ENCODE measurements at places on chromosomes 12 and 14.

DNA sequence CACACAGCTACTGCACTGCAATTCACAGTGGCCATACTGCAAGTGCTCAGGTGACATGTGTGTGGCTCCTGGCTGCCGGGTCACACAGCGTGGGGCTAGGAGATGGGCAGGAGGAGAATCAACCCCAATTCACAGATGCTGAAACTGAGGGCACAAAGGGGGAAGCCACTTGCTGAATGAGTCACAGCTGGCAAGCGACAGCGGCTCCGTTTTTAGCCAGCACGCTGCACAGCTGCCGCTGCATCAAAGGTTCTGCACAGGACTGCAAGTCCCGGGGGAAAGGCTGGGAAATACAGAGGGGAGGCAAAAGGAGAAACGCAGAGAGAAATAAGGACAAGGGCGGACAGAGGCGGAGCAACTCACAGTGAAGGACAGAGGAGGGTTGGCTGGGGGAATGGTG lies 57.9 kb downstream of the KDM2B start:
- DNase-seq, result no peak
- no peak overlapping the region for H3K4me3 ChIP-seq
- H3K4me1 ChIP-seq, result no peaks in the 10 kb centered on the region
- no peaks in the 10 kb centered on the region for H3K27me3 ChIP-seq

- H3K4me3 ChIP-seq, result no peak overlapping the region
- H3K4me1 ChIP-seq, result no peaks in the 10 kb centered on the region
- no peaks in the 10 kb centered on the region for H3K27me3 ChIP-seq
- no peak for DNase-seq
These were observed 60.8 kb upstream of the MED13L start for GRCh38 chr12:116338064-116338846.

- H3K4me3 ChIP-seq, result no peak overlapping the region
These were observed 1.6 kb downstream of the TBX5 start for GRCh38 chr12:114404083-114404925.

DNA sequence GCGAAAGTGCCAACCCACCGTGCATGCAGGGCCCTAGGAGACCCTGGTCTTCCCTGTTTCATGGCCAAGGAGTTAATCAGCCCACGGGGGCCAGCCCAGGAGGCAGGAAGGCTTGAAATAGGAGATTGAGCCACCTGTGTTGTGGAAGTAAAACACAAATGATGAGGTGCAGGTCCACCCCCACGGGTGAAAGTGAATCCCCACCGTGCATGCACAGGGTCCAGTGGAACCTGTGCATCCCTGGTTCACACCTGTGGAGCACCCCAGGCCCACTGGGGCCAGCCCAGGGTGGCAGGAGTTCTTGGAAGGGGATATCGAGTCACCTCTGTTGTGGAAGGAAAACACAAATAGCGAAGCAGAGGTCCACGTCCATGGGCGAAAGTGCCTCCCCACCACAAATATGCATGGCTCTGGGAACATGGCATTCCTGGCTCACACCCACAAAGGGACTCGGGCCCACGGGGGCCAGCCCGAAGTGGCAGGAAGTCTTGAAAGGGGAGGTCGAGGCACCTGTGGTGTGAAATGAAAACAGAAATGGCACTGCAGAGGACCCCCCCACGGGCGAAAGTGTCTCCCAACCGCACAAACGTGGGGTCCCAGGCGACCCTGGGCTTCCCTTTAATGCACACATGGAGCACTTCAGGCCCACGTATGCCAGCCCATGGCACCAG lies 381.5 kb downstream of the ALG10 start:
- no peak overlapping the region for H3K4me3 ChIP-seq
- no peaks in the 10 kb centered on the region for H3K36me3 ChIP-seq
- H3K27ac ChIP-seq, result no peak overlapping the region
- peak; percentile 10 for DNase-seq
- no peaks in the 10 kb centered on the region for H3K4me1 ChIP-seq
- H3K27me3 ChIP-seq, result no peaks in the 10 kb centered on the region

GRCh38 chr12:93570552-93571364 lies 1.7 kb upstream of the SOCS2 start:
- no peaks in the 10 kb centered on the region for H3K27me3 ChIP-seq
- H3K4me3 ChIP-seq, result peak overlapping the region; percentile 52

DNA sequence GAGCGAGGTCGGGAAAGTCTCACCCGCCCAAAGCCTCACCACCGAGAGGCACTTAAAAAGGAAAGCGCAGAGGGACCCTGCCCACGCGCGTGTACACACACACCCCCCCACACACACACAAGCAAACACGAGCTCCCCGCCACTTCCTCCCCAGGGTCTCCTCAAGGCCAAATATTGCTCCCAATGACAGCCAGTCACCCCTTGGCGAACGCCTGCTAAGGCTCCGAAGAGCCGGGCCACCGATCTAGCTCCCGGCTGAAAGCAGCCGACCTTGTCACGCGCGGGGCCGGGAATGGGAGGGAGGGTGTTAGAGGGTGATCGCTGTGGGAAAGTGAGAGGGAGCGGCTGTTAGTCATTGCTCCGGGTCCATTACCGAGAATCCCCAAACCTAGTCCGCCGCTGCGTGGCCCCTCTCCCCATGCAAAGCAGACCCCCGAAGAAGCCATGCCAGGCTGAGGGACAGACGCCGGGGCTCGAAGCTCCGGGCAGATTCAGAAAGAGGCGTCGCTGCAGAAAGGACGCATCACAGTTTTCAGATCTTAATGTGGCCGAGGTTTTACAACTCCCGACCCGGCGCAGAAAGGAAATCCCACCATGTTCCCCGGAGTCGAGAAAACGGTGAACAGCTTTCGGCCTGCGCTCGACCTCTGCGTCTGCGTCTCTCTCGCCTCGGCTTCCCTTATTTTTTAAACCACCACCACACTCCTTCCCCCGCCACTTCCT lies 2.6 kb downstream of the BMP4 start:
- peaks cover 4% of the 10 kb centered on the region for H3K27me3 ChIP-seq
- H3K27ac ChIP-seq, result peak overlapping the region; percentile 87
- H3K4me1 ChIP-seq, result peaks cover 30% of the 10 kb centered on the region
- H3K36me3 ChIP-seq, result no peaks in the 10 kb centered on the region

DNA sequence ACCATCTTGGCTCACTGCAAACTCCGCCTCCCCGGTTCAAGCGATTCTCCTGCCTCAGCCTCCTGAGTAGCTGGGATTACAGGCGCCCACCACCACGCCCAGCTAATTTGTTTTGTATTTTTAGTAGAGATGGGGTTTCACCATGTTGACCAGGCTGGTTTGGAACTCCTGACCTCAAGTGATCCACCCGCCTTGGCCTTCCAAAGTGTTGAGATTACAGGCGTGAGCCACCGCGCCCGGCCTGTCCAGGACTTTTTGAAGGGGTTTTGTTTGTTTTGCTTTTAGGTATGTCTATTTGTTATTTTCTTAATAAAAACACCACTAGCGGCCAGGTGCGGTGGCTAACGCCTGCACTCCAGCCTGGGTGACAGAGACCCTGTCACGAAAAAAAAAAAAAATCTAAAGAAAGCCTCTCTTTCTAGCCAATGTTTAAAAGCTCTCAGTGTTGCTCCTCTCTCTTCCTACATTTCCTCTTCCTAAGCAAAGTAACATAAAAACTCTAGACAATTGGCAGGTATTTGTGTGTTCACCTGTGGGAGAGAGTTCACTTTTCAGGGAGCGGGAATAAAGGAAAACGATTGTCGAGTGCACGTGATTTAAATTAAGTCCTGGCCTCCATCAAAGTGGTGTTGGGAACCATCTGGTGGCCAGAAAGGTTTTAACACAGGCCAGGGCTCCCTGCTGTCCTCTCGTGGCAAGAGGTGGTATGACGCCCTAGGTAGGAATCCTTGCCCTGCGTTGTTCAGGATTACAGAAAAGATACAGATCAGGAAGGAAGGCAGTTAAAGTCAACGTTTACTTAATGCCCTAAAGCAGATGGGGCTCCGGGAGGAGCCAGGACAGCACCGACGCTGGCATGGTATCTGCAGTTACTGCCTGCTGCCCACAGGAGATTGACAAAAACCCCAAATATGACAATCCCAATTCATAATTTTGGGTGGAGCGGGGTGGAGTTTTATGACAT lies 36.2 kb upstream of the ATP23 start:
- H3K27ac ChIP-seq, result no peak overlapping the region
- peak; percentile 95 for DNase-seq
- H3K27me3 ChIP-seq, result no peaks in the 10 kb centered on the region
- peaks cover 9% of the 10 kb centered on the region for H3K4me1 ChIP-seq
- no peak overlapping the region for H3K4me3 ChIP-seq

GRCh38 chr12:119576915-119577314 lies 16.7 kb upstream of the TMEM233 start:
- DNase-seq, result no peak
- no peaks in the 10 kb centered on the region for H3K4me1 ChIP-seq
- H3K4me3 ChIP-seq, result no peak overlapping the region
- no peaks in the 10 kb centered on the region for H3K36me3 ChIP-seq

DNA sequence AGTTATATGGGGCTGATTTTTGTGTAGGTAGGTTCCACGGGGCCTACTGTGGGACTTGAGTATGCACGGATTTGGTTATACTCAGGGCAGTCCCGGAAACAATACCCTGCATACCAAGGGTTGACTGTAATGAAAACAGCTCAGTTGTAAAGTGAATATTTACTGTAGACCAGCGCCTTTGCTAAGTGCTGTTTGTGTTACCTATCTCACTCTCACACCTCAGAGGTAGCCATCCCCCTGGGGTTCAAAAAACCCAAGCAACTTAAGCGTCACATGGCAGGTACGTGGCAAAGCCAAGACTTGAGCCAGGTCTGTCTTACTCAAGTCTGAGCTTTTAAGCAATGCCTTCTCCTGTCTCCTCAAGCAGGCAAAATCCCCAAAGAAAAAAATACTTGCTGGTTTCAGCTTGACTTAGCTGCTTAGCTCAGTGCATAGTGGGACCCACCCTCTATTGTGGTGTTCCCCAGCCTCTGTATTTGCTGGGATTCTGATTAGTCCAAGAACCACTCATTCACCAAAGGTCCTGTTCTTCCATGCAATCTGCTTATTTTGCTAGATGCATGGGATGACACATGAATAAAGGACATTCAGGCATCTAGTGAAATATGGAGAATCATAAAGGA lies 34.2 kb upstream of the STRN3 start:
- no peaks in the 10 kb centered on the region for H3K27me3 ChIP-seq
- DNase-seq, result no peak
- peaks cover 7% of the 10 kb centered on the region for H3K4me1 ChIP-seq

GRCh38 chr12:16163146-16163545 lies 114.3 kb downstream of the SLC15A5 start:
- no peaks in the 10 kb centered on the region for H3K27me3 ChIP-seq
- H3K36me3 ChIP-seq, result no peaks in the 10 kb centered on the region
- no peak overlapping the region for H3K27ac ChIP-seq
- H3K4me3 ChIP-seq, result no peak overlapping the region
- no peak for DNase-seq

- H3K27me3 ChIP-seq, result no peaks in the 10 kb centered on the region
- no peak for DNase-seq
- H3K27ac ChIP-seq, result no peak overlapping the region
- no peaks in the 10 kb centered on the region for H3K36me3 ChIP-seq
- no peak overlapping the region for H3K4me3 ChIP-seq
- peaks cover 5% of the 10 kb centered on the region for H3K4me1 ChIP-seq
These were observed 132.5 kb downstream of the FOXN3 start for GRCh38 chr14:89284333-89285058.

DNA sequence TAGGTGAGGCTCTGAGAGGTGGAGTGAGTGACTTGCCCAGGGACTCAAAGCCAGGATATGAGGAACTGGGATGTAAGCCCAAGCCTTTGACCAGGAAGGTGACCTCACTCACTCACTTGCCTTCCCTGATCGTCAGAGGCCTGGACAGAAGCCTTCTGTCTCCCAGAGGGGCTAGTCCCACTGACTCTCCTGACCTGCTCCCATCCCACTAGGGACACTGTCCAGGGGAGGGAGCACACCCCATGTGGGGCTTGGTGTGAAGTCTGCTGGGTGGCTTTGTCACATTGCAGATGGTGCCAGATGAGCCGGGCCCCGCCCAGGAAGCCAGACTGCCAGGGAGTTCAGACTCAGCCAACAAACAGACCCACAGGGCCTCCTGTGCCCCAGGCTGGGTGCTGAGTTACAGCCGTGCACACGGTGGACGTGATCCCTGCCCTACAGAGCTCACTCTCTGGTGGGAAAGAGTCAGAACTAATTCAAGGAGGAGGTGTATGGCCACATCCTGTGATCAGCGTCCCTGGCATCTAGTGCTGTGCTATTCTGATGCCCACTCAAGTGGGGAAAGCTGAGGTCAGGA lies 28.3 kb downstream of the MMAB start:
- no peaks in the 10 kb centered on the region for H3K36me3 ChIP-seq
- H3K4me3 ChIP-seq, result no peak overlapping the region
- H3K27me3 ChIP-seq, result no peaks in the 10 kb centered on the region
- no peak for DNase-seq
- no peaks in the 10 kb centered on the region for H3K4me1 ChIP-seq

- H3K4me1 ChIP-seq, result peaks cover 12% of the 10 kb centered on the region
- no peak for DNase-seq
- H3K4me3 ChIP-seq, result no peak overlapping the region
- peaks cover 79% of the 10 kb centered on the region for H3K27me3 ChIP-seq
These were observed 1.1 kb downstream of the ALX1 start for GRCh38 chr12:85280984-85281630.

GRCh38 chr14:95185033-95185766 lies 27.9 kb upstream of the DICER1 start:
- H3K4me1 ChIP-seq, result peaks cover 25% of the 10 kb centered on the region
- H3K4me3 ChIP-seq, result no peak overlapping the region
- H3K27ac ChIP-seq, result peak overlapping the region; percentile 84

DNA sequence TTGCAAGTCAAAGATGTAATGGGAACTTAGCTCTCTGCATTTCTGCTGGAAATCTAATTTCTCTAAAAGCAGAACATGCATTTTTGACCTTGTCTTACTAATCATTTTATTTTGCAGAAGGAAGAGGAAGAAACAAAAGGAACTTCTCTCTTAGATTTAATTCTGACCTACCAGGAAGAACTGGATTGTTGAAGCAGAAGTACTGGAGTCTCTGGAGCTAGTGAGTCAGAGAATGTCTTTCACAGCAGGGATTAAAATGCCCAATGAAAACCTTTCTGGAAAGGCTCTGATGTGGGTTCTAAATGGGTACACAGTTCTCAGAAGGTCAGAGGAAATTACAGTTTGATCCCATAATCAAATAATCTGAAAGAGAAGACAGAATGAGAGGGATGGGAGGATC lies 70.8 kb upstream of the GNG2 start:
- H3K36me3 ChIP-seq, result no peaks in the 10 kb centered on the region
- H3K4me1 ChIP-seq, result no peaks in the 10 kb centered on the region
- no peak overlapping the region for H3K27ac ChIP-seq

DNA sequence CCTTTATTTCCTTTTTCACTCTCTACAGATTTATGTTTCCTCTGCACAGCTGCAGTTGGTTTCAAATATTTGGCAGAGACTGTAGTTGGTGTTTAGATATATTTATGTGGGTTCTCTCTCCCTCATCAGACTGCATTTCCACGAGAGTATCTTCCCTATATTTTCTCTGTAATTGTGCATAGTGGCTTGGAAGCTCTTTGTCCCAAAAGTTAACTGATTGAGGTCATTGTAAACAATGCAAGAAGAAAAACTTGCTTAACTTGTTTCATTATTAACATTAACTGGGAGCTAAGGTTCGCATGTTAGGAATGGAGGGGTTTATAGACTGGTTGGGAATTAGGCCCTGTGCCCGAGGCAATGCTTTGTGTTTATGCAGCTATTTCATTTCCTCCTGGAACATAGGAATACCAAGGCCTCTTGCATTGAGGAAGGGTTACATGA lies 216.9 kb upstream of the HMGA2 start:
- no peak overlapping the region for H3K4me3 ChIP-seq
- H3K27ac ChIP-seq, result no peak overlapping the region
- H3K27me3 ChIP-seq, result no peaks in the 10 kb centered on the region
- DNase-seq, result no peak

GRCh38 chr14:35197015-35197414 lies 74.7 kb downstream of the PRORP start:
- no peak for DNase-seq
- no peaks in the 10 kb centered on the region for H3K27me3 ChIP-seq
- H3K27ac ChIP-seq, result no peak overlapping the region
- H3K4me1 ChIP-seq, result no peaks in the 10 kb centered on the region

Measured in adrenal gland (tissue), 19 donors.